ENCODE measurements at places on chromosomes 4 and X.

- DNase-seq = peak; percentile 61
Observed at GRCh38 chr4:577499-578450, 1.7 kb upstream of the TMEM271 start.

DNA sequence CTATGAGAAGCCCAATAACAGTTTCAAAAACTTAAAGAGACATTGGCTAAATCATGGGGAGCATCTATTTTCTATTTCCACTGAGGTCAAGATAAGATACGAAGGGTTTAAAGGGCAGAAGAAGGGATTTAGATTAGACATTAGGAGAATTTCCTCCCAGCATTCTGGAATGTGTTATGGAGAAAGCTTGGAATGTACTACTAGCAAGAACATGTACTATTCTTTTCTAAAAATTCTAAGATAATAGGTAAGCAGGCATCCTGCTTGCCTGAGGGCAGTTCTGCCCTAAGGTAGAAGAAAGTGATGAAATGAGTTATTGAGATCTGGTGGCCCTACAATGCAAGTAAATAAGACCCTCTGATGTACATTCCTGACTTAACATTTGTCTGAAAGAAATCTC is 279.2 kb downstream of the NR3C2 start:
- DNase-seq = no peak

DNA sequence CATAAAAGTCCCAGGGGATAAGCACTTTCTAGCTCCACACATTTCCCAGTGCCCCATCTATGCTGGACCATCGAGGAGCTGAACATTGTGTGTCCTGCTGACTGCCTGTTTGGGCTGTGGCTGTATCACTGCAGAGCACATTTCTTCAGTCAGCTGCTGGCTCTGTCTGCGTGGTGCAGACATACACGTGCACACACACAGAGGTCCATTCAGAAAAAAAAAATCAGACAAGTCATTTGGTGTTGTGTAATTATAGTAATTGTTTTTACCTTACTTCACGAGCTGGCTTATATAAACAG is 1.1 kb upstream of the PDLIM3 start:
- DNase-seq = no peak

GRCh38 chr4:36854554-36854953 is 390.0 kb upstream of the NWD2 start:
- DNase-seq = no peak

- DNase-seq = no peak
Observed at GRCh38 chr4:71689822-71690221, 94.1 kb downstream of the GC start.

DNA sequence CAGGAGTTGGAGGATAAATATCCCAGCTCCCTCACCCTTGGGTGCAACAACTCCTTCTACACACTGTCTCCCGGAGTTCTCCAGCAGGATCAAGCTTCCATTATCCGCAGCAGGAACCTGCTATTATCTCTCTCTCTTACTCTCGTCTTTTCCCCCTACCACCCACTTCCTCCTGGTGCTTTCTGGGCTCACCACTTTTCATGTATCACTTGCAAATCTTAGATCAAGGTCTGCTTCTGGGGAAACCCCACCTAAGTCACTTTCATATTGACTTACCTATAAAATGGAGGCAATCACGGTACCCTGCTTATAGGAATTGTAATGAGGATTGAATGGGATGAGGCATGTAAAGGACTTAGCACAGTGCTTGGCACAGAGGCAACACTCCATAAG is 589.5 kb downstream of the BCOR start:
- no peak for DNase-seq

GRCh38 chr4:6999172-7000086 is 43.7 kb upstream of the TADA2B start:
- DNase-seq = peak; percentile 41

DNA sequence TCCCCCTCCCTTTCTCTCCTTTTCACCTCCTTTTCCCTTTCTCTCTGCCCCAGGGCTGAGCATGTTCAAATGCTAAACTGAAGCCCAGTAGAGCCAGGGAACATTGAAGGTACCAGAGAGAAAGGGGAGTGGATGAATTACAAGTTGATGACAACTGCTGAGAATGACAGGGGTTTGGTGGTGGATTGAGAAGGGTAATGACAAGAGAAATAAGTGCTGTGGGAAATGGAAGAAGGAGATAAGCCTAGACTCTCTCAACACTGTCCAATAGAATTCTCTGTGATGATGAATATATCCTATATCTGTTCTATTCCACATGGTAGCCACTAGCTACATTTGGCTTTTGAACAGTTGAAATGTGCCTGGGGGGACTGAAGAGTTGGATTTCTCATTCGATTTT is 154.5 kb downstream of the TMEM164 start:
- no peak for DNase-seq

DNA sequence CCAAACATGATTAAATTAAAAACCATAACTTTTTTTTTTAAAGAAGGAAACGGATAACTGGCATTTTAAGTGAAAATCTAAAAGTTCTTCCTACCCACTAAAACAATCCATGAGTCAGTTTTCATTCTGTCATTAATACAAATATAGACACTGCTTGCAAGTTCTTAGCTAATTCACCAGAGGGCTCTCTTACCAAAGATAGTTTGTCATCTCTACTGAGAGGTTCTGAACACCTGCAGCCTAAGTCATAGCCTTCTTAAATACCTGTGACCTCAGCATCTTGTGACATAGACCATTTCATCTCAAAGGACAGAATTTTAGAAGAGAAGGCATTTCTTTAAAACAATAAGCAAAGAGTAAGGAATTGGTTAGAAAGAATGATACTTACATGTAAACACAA is 65.3 kb upstream of the FAM120C start:
- DNase-seq = no peak

DNA sequence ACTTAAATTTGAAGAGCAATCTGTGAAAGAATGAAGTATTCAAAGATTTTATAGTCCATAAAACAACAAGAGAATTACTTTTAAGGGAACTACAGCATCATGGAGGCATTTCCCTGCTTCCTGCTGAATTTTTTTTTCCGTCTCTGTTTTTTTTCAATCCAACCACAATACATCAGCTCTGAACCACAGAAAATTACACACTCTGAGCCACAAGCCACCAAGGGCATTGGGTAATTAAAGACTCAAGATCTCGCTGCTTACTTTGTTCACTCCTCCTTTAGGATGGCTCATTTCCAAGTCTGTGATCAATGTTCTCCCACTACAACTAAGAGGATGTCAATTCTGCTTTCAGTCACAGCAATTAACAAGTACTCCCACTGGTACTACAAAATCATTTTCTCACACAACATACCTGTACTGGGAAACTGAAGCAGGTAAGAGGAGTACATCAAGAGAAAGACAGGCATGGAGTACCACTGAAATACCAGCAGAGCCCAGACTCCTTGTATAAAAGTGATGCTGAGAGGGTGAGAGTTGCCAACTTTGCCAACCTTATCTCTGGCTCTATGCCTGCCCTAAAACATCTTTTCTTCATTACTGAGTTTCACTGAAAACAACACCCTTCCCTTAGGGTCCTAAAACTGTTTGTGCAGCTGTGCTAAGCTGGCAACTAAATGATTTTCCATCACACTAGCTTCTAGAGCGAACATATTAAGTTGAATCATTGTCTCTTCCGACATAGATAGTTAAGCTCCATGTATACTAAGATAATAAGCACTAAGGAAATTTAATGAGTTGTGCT is 105.8 kb upstream of the MAGEB18 start:
- DNase-seq = no peak

All from nucleus accumbens (tissue), 56 donors.